Hindlimb muscle (tissue), 1 donor: ENCODE measurements at places on chromosomes 2 and 18. TPM values are rescaled to one million over a fixed set of nuclear protein-coding genes. Genes with fewer than 3 reads are reported as not detected.

DNA sequence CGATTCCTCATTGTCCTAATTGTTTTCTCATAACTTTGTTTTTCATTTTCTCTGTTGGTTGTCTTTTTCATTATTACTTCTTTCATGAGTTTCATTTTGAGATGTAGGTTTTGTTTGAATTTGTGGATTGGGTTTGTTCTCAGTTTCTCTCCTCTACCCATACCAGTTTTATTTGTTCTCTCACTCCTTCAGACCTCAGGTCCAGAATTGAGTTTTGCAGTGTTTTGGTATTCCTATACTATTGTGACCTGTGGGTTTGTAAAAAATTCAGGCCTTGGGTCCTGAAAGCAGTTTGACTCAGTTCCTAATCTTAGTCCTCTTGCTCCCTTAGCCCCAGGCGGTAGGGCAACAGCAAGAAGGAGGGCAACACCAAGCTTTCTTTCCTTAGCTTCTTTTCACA is 28.3 kb upstream of the UBE2E3 start:
- DNase-seq = no peak

Gene INHBB
- polyA plus RNA-seq = 0.90 TPM

DNA sequence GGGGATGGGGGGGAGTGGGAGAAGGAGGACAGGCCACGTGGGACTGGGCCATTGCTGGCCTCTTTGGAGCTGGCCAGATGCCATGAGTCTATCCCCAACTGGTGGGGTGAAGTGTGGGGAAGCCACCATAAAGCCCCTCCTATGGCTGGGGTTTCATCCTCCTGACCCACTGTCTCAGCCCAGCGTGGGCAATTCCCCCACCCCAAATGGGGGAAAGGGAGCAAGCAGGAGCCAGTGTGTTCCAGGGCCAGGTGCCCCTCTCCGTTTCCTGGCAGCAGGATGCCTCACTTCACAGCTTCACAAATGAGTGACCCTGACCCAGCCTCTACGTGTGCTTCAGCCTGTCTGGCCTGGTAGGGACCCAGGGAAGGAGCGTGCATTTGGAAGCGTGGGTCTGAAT is 474.7 kb upstream of the HS6ST1 start:
- no peak for DNase-seq

Gene RBBP8
- 10.4 TPM for polyA plus RNA-seq

Gene CEBPZ
- polyA plus RNA-seq = 34.9 TPM

GRCh38 chr18:63421514-63421913 is 762 bp downstream of the VPS4B start:
- no peak for DNase-seq

DNA sequence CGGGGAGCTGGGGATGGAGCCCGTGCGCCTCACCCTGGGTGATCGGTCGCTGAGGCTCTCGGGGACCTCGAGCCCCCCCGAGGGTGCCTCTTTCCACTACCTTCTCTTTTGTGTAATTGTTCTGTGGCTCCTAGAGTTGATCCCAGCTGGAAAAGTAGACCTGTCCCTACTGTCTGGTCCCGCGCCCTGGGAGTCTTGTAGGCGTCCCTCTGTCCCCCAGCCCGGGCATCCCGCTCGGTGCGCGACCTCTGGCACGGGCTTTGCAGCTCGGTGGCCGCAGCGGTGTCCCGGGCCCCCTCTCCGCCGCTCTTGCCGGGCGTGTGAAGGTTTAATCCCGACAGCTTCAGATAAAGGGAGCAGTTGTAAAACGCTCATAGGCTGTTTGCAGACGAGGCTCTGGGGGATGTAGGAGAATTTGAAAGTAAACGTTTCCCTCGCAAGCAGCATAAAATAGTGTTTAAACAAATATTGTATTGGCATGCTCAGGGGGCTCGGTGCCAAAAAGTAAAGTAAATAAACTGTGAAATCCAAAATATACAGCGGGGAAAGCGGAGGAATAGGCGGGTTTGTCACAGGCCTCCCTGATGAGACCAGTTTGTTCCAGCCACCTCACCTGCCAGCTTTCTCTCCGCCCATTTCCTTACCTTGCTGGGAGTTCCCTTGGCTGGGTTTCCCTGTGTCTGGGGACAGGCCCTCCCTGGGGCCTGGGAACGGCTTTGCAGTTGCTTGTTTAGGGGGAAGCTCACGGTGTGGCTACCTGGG is 1.9 kb downstream of the GLI2 start:
- peak; percentile 40 for DNase-seq

DNA sequence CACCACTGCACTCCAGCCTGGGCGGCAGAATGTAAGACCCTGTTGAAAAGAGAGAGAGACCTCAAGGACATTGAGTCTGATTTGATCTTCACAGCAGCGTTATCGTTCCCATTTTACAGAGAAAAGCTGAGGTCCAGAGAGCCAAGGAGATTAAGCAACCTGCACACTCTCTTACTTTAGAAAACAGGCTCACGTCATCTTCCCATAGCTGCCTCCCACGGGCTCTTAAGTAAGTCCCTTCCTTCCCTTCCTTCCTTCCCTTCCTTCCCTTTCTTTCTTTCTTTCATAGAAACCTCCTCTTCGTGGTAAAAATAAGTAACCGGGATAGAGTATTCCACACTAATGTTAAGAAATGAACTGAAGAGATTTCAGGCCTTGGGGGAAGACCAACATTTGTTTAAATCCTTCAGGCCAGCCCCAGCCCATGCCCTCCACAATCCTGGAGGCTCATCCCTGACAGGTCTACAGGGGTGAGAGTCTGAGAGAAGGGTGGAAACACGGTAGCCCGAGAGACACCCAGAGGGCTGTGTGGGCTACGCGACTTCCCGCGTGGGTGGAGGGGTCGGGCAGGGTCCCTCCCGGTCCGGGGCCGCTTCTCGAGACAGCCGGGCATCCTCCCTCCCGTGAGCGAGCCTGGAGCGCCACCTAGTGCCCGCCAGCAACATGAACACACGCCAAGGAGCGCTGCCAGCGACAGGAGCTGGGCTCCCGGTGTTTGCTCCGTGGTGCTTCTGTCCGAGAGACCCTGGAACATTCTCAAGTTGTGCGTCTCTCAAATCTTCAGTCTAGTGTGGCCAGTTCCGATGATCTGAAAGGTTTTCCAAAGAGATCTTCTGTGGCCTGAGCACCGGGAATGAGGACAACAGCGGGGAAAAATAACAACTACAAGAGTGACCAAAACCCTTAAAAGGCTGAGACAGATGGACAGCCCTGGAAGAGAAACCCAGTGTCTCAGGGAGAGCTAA is 160.3 kb downstream of the INO80D start:
- peak; percentile 80 for DNase-seq

GRCh38 chr18:5197461-5197860 is 404 bp upstream of the AKAIN1 start:
- no peak for DNase-seq

Gene RTTN
- polyA plus RNA-seq = 13.0 TPM

GRCh38 chr18:37242826-37243560 is 322.6 kb downstream of the CELF4 start:
- DNase-seq = no peak

DNA sequence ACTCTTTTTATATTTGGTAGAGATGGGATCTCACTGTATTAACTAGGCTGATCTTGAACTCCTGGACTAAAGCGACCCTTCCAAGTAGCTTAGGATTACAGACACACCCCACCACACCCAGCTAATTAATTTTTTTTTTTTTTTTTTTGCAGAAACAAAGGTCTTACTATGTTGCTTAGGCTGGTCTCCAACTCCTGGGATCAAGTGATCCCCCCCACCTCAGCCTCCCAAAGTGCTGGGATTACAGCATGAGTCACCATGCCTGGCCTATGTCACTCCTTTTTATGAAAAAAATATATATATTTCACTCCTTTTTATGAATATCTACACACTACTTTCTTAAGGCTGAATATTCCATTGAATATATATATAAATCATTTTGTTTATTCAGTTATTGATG is 162.8 kb downstream of the MGAT5 start:
- no peak for DNase-seq

Gene PLGLB2
- 1.2 TPM for polyA plus RNA-seq

Gene PPP1R1C
- not detected for polyA plus RNA-seq

Gene CSRNP3
- polyA plus RNA-seq = 11.2 TPM

GRCh38 chr2:159793326-159793725 is 4.7 kb downstream of the CD302 start:
- no peak for DNase-seq

Gene MAP4K3
- polyA plus RNA-seq = 36.9 TPM

- no peak for DNase-seq
Observed at GRCh38 chr2:85911097-85911496, 22.3 kb upstream of the ST3GAL5 start.

Gene KIF3C
- 9.5 TPM for polyA plus RNA-seq

Gene CPS1
- polyA plus RNA-seq = 1.5 TPM

Gene DQX1
- 0.25 TPM for polyA plus RNA-seq

Gene GKN2
- not detected for polyA plus RNA-seq

Gene HOXD9
- 10.5 TPM for polyA plus RNA-seq

Gene TUBA3D
- polyA plus RNA-seq = 0.56 TPM
